ENCODE measurements at places on chromosomes 2 and 18. TPM values are rescaled to one million over a fixed set of nuclear protein-coding genes. Genes with fewer than 3 reads are reported as not detected.
A peak's percentile ranks its signal among the peaks of the same experiment; 100 is the strongest.

DNA sequence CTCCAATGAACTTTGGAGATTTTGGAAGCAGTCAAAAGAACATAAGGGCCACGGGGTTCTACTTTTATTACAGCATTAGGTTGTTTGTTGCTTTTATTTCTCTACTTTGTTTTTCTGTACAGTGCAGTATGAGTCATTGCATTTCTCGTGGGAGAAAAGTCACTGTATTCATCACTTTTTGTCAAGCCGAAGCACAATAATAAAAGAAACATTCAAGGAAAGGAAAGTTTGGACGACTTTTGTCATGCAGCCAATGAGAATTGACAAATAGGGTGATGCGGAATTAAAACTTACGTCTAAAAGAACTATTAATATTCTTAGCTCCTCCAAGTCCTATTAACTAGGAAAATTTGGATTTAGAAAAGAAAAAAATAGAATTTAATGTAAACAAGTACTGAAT, 209.9 kb downstream of the TMEM182 start:
- DNase-seq, result no peak

DNA sequence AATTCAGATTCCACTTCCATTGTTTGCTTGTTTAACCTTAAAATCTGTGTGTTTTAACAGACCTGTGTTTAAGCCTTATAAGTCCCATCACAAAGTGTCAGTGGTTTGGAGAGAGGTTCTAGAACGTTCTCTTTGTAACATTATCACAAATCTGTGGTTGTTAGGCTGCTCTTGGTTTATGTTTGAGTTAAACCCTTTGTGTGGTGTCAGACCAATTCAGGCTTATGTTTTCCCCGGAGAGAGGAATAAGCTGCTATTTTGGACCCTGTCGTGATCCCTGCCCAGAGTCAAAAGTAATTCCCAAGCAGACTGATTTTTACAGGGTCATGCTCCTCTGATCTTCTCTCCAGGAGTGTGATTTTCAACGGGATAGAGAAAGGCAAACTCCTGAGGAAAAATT, 43.8 kb upstream of the LTBP1 start:
- no peak for DNase-seq

DNA sequence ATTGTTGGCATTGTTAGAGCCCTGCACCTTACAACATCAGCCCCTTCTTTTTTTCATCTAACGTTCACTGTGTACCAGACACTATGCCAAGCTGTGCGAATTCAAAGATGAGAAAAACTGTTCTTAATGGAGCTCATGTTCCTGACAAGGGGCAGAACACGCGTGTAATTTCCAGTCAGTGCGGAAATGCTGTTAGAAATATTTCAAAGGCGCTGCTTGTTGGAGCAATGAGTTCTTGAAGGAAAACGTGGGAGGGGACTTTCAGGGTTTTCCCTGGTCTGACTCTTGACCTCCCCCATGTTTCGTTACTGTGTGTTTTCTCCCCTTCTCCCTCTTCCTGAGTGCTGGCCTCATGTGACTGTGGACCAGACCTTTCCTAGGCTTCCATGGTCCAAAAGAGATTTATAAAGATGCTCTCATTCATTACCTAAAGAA, 1.5 kb downstream of the MTHFD2 start:
- DNase-seq, result no peak

GRCh38 chr18:59610546-59611140, 86.6 kb downstream of the CCBE1 start:
- no peak for DNase-seq

GRCh38 chr2:36663851-36664695, 32.4 kb upstream of the VIT start:
- no peak for DNase-seq

- DNase-seq, result no peak
Measured at GRCh38 chr2:103445347-103445746, 683.5 kb downstream of the TMEM182 start.

GRCh38 chr18:318791-319291, 51.0 kb upstream of the THOC1 start:
- DNase-seq, result no peak

- DNase-seq, result no peak
Measured at GRCh38 chr2:109638795-109639194, 24.6 kb downstream of the SOWAHC start.

DNA sequence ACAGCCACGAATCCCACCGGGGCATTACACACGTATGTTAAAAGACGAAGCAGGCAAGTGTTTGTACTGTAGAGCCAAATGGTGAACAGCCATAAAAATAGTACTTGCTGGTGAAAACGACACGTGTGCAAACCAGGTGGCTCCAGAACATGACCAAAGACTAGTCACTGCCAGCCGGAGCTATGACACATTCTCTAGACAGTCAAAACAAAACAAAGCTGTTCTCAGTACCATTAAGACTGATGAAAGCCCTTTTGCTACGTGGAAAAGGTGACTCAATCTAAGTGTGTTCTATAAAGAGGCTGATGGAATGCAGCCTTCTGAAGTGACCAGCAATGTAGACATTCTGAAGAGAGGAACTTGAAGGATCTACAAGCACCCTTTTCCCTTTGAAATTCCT, 367.7 kb upstream of the NETO1 start:
- no peak for DNase-seq

DNA sequence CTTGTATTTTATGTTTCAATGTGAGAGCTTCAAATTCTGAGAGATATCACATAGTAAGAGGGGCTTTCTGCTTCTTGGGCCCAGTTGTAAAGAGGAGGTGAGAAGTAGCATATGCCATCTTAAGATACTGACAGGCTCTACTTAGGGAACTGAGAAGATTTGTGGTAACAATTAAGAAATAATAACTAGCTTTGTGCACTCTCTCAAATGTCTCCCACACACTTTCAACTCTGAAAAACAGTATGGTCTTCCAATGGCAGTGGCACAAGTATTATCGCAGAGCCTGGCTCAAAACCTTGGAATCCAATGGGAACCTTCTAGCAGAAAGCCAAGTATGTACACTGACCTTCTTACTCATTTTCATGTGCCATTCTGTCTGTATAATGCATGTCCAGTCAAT, 80.3 kb upstream of the FAM237A start:
- no peak for DNase-seq

GRCh38 chr2:46377101-46377581, 79.9 kb downstream of the EPAS1 start:
- DNase-seq, result no peak

DNA sequence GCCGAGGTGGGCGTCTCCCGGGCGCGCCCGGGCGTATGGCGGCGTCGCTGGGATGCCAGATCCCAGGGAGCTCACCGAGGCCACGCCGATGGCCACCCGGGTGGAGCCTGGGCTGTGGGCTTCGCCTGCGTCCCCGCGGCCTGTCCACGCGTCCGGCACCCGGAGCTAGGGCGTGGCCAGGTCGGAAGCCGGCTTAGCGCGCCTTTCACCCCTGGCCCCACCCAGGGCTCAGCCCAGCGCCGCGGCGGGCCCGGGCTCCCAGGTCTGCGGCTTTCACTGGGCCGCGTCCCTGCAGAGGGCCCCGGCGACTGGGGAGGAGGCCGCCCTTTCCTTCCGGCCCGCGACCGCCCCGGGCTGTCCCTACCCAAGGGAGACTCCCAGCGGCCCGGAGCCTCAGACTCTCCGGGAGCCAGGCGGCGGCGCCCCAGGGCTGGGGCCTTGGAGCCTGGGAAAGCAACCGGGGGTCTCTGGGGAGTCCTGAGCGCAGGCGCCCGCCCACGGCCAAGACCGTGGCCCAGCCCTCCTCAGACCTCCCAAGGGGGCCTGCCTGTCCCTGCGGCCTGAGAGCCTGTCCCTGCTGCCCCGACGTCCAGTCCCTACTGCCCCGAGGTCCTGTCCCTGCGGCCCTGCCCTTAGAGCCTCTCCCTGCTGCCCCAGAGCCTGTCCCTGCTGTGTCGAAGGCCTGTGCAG, 36.3 kb upstream of the ITM2C start:
- peak; percentile 62 for DNase-seq

DNA sequence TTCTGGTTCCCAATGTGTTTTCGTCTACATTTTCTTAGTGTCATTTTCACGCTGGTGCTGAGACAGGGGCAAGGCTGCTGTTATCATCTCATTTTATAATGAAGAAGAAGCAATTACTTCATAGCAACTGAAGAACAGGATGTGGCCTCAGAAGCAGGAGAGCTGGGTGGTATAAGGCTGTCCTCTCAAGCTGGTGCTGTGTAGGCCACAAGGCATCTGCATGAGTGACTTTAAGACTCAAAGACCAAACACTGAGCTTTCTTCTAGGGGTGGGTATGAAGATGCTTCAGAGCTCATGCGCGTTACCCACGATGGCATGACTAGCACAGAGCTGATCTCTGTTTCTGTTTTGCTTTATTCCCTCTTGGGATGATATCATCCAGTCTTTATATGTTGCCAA, 7.3 kb downstream of the IL36G start:
- no peak for DNase-seq

The PXDN gene
- total RNA-seq, result 3.6 TPM

The GKN1 gene
- total RNA-seq, result not detected

The UXS1 gene
- total RNA-seq, result 116 TPM

The TRABD2A gene
- total RNA-seq, result 6.6 TPM

The UPP2 gene
- not detected for total RNA-seq

The POTEC gene
- total RNA-seq, result not detected

The IL36G gene
- not detected for total RNA-seq
